Glutamatergic neuron (in vitro differentiated cells): ENCODE measurements at places on chromosomes 5 and 9. TPM values are rescaled to one million over a fixed set of nuclear protein-coding genes. Genes with fewer than 3 reads are reported as not detected.

Gene MPDZ
- 38.7 TPM for total RNA-seq

Gene TAF11L10
- total RNA-seq: 0.83 TPM

Gene DRD1
- total RNA-seq: not detected

Gene ZNF883
- total RNA-seq: 18.4 TPM

DNA sequence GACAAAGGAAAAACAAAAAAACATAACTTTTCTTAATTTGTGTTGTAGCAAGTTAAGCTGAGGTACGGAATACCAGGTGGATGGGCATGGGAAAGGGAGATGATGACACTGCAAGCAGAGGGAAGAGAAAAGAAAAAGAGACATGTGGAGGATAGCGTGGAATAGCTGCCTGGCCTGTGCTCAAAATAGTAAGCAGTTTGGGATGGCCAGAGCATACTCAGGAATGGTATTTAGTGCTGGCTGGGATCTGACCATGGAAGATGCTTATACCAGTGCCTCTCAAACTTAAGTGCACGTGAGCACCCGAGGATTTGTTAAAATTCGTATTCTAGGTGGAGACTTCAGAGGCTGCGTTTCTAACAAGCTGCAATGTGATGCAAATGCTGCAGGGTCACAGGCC, 41.3 kb downstream of the LNPEP start:
- no peak for DNase-seq

- DNase-seq: no peak
Measured at GRCh38 chr5:119515192-119515591, 62.9 kb downstream of the HSD17B4 start.

Gene LCP2
- not detected for total RNA-seq

GRCh38 chr9:106111039-106111730, 416.8 kb downstream of the TMEM38B start:
- no peak for DNase-seq

Gene PIP5K1B
- 0.27 TPM for total RNA-seq

- DNase-seq: no peak
Measured at GRCh38 chr5:107476783-107477182, 194.0 kb downstream of the EFNA5 start.

- DNase-seq: no peak
Measured at GRCh38 chr5:115109356-115109755, 60.4 kb downstream of the TRIM36 start.

- no peak for DNase-seq
Measured at GRCh38 chr9:126583144-126583760, 30.5 kb upstream of the LMX1B start.

- DNase-seq: no peak
Measured at GRCh38 chr5:91142819-91143218, 240.3 kb downstream of the ARRDC3 start.

Gene PCDHB13
- total RNA-seq: 12.7 TPM

GRCh38 chr5:176183321-176184074, 54.7 kb upstream of the SIMC1 start:
- DNase-seq: no peak

- no peak for DNase-seq
Measured at GRCh38 chr9:99475401-99476065, 253.5 kb downstream of the SEC61B start.

Gene DMRTA1
- 30.1 TPM for total RNA-seq

GRCh38 chr9:35605351-35606137, 482 bp downstream of the TESK1 start:
- peak; percentile 55 for DNase-seq

DNA sequence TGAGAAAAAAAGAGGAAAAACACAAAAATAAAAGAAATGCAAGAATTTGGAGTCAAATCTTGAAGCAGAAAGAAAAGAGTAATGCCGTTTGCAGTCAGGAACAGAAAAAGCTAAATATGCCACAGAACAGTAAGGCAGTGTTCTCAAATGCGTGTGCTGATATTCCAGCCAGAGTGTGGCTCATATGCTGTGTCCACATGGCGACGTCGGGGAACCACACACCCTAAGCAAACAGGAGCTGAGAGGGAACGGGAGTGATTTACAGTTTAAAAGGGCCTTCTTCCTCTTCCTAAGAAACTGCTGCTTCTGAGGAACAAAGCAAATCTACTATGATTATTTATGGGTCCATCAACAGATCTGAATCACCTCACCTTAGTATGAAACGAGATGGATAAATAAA, 42.7 kb downstream of the DDX31 start:
- no peak for DNase-seq

GRCh38 chr9:91144769-91145168, 216.9 kb downstream of the AUH start:
- DNase-seq: no peak

- DNase-seq: no peak
Measured at GRCh38 chr9:34384368-34385165, 7.9 kb upstream of the MYORG start.

GRCh38 chr9:8895861-8896224, 1096.3 kb upstream of the DMAC1 start:
- no peak for DNase-seq

Gene FSTL4
- 29.0 TPM for total RNA-seq

Gene TLX3
- 161 TPM for total RNA-seq

- DNase-seq: no peak
Measured at GRCh38 chr5:137118629-137119028, 380.5 kb downstream of the SPOCK1 start.

GRCh38 chr9:27945386-27945785, 372.1 kb upstream of the C9orf72 start:
- DNase-seq: no peak

GRCh38 chr9:117125531-117125930, 289.3 kb downstream of the ASTN2 start:
- no peak for DNase-seq

Gene LPAR1
- 0.56 TPM for total RNA-seq
